ENCODE measurements at places on chromosomes 6 and 20. TPM values are rescaled to one million over a fixed set of nuclear protein-coding genes. Genes with fewer than 3 reads are reported as not detected.

- H3K27me3 ChIP-seq: no peaks in the 10 kb centered on the region
- H3K4me1 ChIP-seq: peaks cover 9% of the 10 kb centered on the region
- no peak overlapping the region for H3K4me3 ChIP-seq
Observed at GRCh38 chr6:32088487-32089049, 20.6 kb downstream of the TNXB start.

- H3K27me3 ChIP-seq: no peaks in the 10 kb centered on the region
- no peak overlapping the region for H3K4me3 ChIP-seq
- no peaks in the 10 kb centered on the region for H3K4me1 ChIP-seq
Observed at GRCh38 chr6:357791-358341, 33.7 kb upstream of the IRF4 start.

RIPPLY2 gene
- not detected for total RNA-seq

SMOC2 gene
- not detected for total RNA-seq

C20orf141 gene
- not detected for total RNA-seq

- H3K4me3 ChIP-seq: no peak overlapping the region
- no peak overlapping the region for H3K27ac ChIP-seq
- H3K4me1 ChIP-seq: no peaks in the 10 kb centered on the region
- no peaks in the 10 kb centered on the region for H3K36me3 ChIP-seq
- no peaks in the 10 kb centered on the region for H3K27me3 ChIP-seq
- DNase-seq: no peak
Observed at GRCh38 chr6:155062866-155063341, 67.8 kb downstream of the TIAM2 start.

GRCh38 chr6:113246186-113246585 lies 611.0 kb upstream of the MARCKS start:
- H3K27ac ChIP-seq: no peak overlapping the region
- H3K4me3 ChIP-seq: no peak overlapping the region
- H3K4me1 ChIP-seq: no peaks in the 10 kb centered on the region
- H3K36me3 ChIP-seq: no peaks in the 10 kb centered on the region
- no peak for DNase-seq

- no peak overlapping the region for H3K4me3 ChIP-seq
- H3K4me1 ChIP-seq: no peaks in the 10 kb centered on the region
- peaks cover 34% of the 10 kb centered on the region for H3K36me3 ChIP-seq
- H3K27ac ChIP-seq: no peak overlapping the region
- DNase-seq: peak; percentile 52
Observed at GRCh38 chr6:42260972-42261371, 43.3 kb upstream of the MRPS10 start.

DNA sequence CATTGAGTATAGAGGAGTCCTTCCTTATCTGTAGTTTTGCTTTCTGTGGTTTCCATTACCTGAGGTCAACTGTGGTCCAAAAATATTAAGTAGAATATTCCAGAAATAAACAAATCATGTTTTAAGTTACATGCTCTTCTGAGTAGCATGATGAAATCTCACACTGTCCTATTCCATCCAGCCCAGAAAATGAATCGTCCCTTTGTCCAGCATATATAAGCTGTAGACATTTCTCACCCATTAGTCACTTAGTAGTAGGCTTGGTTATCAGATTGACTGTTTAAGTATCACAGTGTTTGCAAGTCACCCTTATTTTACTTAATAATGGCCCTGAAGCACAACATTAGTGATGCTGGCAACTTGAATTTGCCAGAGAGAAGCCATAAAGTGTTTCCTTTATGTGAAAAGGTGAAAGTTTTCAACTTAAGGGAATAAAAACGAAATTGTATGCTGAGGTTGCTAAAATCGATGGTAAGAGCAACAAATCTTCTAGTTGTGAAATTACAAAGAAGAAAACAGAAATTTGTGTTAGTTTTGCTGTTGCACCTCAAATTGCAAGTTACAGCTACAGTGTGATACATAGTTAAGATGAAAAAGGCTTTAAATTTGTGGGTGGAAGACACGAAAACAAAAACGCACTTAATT lies 198.6 kb upstream of the SIM1 start:
- no peaks in the 10 kb centered on the region for H3K4me1 ChIP-seq
- no peak overlapping the region for H3K27ac ChIP-seq
- H3K36me3 ChIP-seq: no peaks in the 10 kb centered on the region

GRCh38 chr6:69542494-69542893 lies 254.3 kb downstream of the LMBRD1 start:
- H3K27ac ChIP-seq: no peak overlapping the region
- DNase-seq: no peak
- no peak overlapping the region for H3K4me3 ChIP-seq
- H3K27me3 ChIP-seq: no peaks in the 10 kb centered on the region
- H3K4me1 ChIP-seq: no peaks in the 10 kb centered on the region

DNA sequence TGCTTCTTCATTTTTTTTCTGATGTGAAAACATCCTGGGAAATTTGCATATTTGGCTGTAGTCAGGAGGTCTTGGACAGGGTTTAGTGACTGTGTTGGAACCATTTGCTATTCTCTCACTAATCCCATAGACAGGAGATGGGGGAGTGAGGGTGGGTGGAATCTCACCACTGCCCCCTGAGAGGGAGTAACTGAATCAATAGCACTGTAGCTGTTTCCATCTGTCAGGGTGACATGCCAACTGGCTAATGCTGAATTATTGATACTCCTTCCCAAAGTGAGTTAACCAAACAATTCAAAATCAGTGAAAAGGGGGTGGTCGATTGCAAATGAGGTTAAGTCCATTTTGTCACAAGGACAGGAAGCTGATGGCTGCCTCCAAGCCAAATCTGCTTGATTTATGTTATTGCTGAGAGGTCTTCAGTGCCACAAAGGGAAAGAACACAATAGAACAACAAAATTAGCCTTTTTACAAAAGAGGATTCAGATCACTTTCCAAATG lies 55.1 kb upstream of the B3GAT2 start:
- H3K27me3 ChIP-seq: no peaks in the 10 kb centered on the region
- H3K4me1 ChIP-seq: no peaks in the 10 kb centered on the region
- no peak overlapping the region for H3K4me3 ChIP-seq
- no peak overlapping the region for H3K27ac ChIP-seq
- DNase-seq: no peak

DNA sequence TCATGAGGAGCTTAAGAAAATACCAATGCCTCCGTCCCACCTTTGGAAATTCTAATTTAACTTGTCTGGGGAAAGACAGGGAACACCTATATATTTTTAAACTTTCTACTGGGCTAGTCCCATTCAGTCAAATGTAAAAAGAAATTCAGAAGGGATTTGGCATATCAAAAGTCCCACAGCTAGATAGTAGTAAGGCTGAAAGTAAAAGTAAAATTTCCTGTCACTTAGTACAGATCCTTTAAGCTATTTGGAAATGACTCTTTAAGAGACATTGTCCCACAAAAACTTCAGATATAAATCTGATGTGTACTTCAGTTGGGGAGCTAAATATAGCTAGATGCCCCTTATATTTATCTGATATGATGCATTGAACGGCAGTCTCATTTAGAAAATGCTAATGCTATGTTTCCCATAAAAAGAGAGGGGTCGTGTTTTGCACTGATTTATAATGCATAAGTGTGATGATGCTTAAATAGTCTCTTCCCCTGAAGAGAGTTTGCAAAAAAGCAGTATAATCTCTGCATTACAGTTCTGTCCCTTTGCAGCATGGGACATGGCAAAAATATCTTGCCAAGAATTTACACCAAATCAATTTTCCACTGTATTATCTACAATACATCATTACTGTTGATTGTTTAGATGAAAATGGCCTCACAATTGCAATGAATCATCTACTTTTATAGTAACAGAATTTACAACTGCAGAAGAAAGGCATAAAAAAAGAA lies 860.8 kb upstream of the MAP3K7 start:
- no peaks in the 10 kb centered on the region for H3K4me1 ChIP-seq
- no peak overlapping the region for H3K27ac ChIP-seq
- DNase-seq: no peak
- no peak overlapping the region for H3K4me3 ChIP-seq
- H3K36me3 ChIP-seq: no peaks in the 10 kb centered on the region

GRCh38 chr20:5535125-5535756 lies 215.0 kb upstream of the SHLD1 start:
- no peak overlapping the region for H3K27ac ChIP-seq
- no peaks in the 10 kb centered on the region for H3K4me1 ChIP-seq
- no peaks in the 10 kb centered on the region for H3K36me3 ChIP-seq
- H3K27me3 ChIP-seq: no peaks in the 10 kb centered on the region
- DNase-seq: no peak
- no peak overlapping the region for H3K4me3 ChIP-seq

DACT2 gene
- total RNA-seq: not detected

DNA sequence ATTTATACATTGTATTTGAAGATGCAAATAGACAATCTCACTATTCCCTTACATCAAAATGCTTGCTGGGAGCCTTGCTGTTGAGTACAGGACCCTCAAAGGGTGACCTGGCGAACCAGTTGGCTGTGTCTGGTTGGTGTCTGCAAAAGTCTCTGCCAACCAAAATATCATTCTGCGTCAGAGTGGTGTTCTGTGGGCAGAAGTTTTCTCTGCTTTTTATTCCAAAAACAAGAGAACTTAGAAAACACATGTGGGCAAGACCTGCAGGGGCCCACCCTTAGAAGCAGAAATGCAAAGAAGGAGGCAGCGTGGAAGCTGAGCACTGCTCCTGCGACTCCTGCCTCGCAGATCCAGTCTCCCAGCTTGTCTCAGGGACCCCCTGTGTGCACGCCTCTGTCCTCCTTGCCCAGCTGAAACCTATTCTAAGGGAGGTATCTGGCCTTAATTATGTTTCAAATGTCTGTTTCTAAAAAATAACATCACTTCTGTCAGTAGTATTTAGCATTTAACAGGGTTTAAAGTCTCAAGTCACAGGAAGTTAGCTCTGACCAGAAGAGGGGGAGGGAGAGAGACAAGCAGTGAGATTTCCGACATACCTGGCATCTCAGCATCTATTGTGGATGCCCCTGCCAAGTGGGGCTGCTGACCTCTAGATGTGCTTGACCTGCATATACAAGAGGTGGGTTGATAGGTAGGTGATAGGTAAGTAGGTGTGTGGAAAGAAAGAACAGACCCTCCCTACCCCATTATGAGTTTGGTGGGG lies 101.3 kb downstream of the SASH1 start:
- H3K4me1 ChIP-seq: no peaks in the 10 kb centered on the region
- no peak overlapping the region for H3K27ac ChIP-seq
- DNase-seq: no peak
- no peak overlapping the region for H3K4me3 ChIP-seq
- no peaks in the 10 kb centered on the region for H3K36me3 ChIP-seq

SCUBE3 gene
- total RNA-seq: not detected

SYNDIG1 gene
- not detected for total RNA-seq

DNA sequence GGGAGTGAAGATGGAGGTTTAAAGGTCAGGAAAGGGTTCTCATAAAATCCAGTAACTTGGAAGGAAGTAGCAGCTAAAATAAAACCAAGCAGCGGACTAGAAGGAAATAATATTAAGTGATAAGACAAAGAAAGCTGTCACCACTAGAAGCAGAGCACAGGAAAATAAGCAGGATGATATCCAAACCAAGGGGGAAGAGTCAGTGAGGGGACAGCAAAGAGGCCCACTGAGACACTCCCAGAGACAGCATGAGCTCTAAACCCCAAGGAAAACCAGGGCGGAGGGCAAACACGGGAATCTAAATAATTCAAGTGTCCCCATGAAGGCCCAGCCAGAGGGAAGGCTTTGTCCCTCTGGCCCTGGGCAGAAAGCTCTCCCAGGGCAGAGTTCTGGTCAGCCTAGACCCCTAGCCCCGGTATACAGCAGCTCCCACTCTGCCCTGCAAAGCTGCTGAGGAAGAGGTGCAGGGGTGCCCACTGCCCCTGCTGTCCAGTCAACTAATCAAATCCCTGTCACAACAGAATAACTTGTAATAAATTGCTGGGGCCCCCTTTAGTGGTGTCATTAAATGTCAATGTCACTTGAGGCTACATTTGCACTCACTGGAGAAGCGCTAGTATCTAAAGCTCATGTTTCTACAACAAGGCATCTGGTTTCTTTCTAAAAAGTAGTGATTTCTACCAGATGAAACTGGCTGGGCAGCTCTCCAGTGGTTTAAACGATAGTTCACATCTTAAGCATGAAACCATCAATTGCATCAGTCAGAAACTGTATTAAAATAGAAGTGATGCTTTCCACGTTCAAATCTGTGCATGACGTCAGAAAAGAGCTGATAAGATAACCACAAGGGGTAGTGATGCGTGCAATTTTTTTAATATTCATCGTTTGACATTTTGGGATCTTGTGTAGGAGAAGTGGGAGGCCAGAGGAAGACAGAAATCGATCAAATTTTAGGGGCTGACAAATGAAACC lies 13.6 kb downstream of the PDE10A start:
- H3K36me3 ChIP-seq: no peaks in the 10 kb centered on the region
- H3K27me3 ChIP-seq: no peaks in the 10 kb centered on the region
- H3K27ac ChIP-seq: no peak overlapping the region
- no peak overlapping the region for H3K4me3 ChIP-seq
- no peaks in the 10 kb centered on the region for H3K4me1 ChIP-seq

GRCh38 chr6:24105191-24105590 lies 20.8 kb upstream of the NRSN1 start:
- H3K27me3 ChIP-seq: no peaks in the 10 kb centered on the region
- no peak for DNase-seq

GRCh38 chr6:104771258-104771832 lies 88.4 kb downstream of the HACE1 start:
- H3K27me3 ChIP-seq: no peaks in the 10 kb centered on the region
- no peak overlapping the region for H3K27ac ChIP-seq
- H3K36me3 ChIP-seq: peaks cover 9% of the 10 kb centered on the region
- H3K4me3 ChIP-seq: no peak overlapping the region
- no peaks in the 10 kb centered on the region for H3K4me1 ChIP-seq

LRP11 gene
- total RNA-seq: 3.5 TPM

F13A1 gene
- total RNA-seq: 0.78 TPM

- DNase-seq: no peak
- H3K27me3 ChIP-seq: no peaks in the 10 kb centered on the region
- H3K4me3 ChIP-seq: no peak overlapping the region
- H3K4me1 ChIP-seq: no peaks in the 10 kb centered on the region
- no peak overlapping the region for H3K27ac ChIP-seq
Observed at GRCh38 chr6:87674290-87674689, 27.7 kb downstream of the AKIRIN2 start.

GRCh38 chr6:74073429-74073828 lies 377.4 kb downstream of the CD109 start:
- H3K4me1 ChIP-seq: no peaks in the 10 kb centered on the region
- H3K4me3 ChIP-seq: no peak overlapping the region
- no peaks in the 10 kb centered on the region for H3K27me3 ChIP-seq
- H3K36me3 ChIP-seq: no peaks in the 10 kb centered on the region

- no peaks in the 10 kb centered on the region for H3K27me3 ChIP-seq
- H3K27ac ChIP-seq: no peak overlapping the region
- DNase-seq: no peak
Observed at GRCh38 chr6:135831016-135831415, 20.5 kb upstream of the PDE7B start.

SPTLC3 gene
- total RNA-seq: not detected
